ENCODE measurements at places on chromosomes 11 and 22. TPM values are rescaled to one million over a fixed set of nuclear protein-coding genes. Genes with fewer than 3 reads are reported as not detected.

The TUB gene
- total RNA-seq, result 10.0 TPM

The GDPD4 gene
- not detected for total RNA-seq

The APOBEC3A gene
- not detected for total RNA-seq

The ME3 gene
- not detected for total RNA-seq

The SYT8 gene
- not detected for total RNA-seq

DNA sequence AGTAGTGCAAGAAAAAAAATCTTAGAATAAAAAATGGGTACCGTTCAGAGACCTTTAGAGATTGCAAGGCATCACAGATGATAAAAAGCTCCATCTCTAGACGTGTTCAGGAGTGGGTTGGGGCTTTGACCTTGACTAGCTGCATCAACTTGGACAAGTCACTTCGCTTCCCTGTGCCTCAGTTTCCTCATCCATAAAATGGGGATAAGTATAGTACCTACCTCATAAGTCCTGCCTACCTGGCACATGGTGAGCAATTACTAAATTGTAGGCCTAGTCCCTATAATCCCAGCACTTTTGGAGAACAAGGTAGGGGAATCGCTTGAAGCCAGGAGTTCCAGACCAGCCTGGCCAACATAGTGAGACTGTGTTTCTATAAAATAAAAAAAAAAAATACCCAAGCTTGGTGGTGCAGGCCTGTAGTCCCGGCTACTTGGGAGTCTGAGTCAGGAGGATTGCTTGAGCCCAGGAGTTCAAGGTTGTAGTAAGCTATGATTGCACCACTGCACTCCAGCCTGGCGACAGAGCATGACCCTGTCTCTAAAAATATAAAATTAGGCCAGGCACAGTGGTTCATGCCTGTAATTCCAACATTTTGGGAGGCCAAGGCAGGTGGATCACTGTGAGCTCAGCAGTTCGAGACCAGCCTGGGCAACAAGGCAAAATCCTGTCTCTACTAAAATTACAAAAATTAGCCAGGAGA is 6.0 kb upstream of the F2 start:
- DNase-seq, result no peak

DNA sequence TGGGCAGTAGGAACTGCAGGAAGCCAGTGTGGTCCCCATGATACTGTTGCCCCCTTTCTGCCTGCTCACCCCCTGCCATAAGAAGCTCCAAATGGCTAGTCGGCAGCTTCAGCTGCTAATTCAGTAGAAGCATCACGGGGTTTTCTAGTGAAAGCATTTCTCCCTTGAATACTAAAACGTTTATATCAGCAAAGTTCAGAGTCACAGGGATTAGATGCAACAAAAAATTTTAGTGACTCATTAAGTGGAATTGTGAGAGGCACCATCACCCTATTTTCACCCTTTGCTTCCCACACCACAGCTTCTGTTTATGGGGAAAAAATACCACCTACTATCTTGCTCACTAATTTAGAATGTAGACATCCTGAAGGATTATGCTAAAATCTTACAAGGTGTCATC is 25.2 kb downstream of the RAB39A start:
- DNase-seq, result no peak

- peak; percentile 84 for DNase-seq
These were observed at the start of gene OR52N2 for GRCh38 chr11:5808500-5809121. TSS of gene OR52N2 (plus strand) at chr11:5808924. CDS start at chr11:5820336, 11,412 bp downstream.

- no peak for DNase-seq
These were observed 70.3 kb upstream of the BMAL1 start for GRCh38 chr11:13207270-13207664.

- DNase-seq, result peak; percentile 27
These were observed 38.7 kb downstream of the CYTH4 start for GRCh38 chr22:37320726-37321677.

GRCh38 chr11:121494355-121495099 is 41.8 kb upstream of the SORL1-AS1 start:
- DNase-seq, result no peak

DNA sequence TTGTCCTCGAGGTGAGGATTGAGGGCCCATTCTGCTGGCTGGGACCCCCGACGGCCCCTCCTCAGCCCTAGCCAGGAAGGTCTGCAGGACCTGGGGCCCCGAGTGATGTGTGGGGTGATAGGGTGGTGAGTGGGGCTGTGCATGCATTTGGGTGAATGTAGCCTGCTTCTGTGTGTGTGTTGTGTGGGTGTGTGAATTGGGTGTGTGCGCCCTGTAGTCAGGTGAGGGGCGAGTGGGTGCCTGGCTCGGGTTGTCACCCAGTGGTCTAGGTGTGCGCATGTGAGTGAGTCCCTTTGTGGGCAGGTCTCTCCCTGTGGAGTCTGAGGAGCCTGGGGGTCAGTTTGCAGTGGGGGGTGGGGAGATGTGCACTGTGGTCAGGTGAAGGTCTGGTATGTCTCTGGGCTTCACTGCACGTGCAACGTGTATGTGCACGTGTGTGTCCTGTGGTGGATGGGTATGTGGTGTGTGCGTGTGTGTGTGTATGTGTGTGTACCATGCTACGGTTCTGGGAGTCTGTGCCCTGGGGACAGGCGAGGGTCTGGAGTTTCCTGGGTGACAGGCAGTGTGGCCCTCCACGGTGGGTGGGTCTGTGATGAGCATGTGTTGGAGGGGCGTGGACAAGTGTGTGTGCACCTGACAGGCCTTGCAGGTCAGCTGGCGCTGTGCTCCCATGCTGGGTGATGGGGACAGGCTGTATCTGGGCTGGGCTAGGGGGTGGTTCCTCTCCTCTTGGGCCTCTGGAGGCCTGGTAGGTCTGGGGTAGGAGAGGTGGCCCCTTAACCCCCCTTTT is 1.0 kb downstream of the TMEM151A start:
- no peak for DNase-seq

GRCh38 chr11:83119216-83119615 is 37.7 kb upstream of the PCF11 start:
- DNase-seq, result no peak

DNA sequence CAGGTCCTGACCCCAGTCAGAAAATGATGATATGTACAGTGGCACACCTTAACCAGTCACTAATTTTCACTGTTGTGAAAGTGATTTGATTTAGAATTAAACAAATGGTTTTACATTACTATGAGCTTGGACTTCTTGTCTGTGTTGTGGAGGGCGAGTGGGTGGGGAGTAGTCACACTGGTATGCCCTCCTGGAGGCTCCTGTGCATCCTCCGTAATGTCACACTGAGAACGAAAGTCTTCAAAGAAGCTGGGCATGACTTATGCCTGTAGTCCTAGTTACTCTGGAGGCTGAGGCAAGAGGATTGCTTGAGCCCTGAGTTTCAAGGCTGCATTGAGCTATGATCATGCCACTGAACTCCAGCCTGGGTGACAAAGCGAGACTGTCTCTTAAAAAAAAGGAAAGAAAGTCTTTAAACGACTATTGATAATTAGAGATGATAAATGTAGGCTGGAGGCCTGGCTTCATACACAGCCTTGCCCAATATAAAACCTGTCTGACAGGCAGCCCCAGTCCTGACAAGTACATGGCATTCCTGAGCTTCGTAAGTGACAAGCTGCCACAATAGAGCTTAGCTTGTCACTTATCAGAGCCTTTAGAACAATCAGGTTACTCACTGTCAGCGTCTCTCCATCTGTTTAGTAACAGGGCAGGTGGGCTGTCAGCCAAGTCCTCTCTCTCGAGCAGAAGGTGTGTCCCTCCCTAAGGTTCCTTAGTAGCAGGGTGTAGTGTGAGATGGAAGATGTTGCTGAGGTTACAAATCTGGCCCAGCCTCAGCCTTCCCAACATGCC is 5.0 kb upstream of the LIMK2 start:
- DNase-seq, result no peak

DNA sequence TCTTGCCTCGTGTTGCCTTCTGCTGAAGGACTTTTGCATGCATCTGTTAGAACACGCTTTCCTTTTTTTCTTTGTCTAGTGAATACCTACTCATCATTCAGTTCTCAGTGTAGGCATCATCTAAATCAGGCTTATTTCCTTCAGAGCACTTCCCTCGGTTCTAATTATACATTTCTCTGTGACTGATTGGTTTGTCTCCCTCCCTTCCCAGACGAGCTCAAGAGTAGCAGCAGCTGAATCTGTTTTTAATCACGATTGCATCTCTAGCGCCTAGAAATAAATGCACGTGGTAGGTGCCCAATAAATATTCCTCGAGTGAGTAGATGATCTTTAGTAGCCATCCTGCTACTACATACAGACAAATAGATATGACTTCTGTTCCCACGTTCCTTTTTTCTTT is 6.3 kb downstream of the CEP164 start:
- DNase-seq, result no peak

DNA sequence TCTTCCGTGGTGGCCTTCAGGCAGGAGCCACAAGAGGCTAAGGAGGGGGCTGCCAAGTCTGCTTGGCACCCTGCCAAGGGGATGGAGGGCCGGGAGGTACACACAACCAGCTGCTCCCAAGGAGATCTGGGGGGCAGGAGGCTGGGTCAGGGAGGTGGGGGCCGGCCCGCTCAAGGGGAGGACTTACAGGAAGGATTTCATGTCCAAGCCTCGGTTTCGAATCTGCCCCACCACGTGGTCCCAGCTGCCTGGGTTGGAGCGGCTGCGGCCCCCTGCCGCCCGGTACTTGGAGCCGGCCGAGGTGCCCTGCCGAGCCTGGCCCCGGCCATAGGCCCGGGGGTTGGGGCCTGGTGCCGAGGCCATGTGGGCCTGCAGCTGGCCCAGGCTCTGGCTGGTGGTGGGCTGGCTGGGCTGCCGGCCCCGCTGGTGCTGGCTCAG is 33.5 kb downstream of the LRRC10B start:
- DNase-seq, result no peak

GRCh38 chr22:46900549-46900948 is 138.1 kb downstream of the TBC1D22A start:
- DNase-seq, result no peak

GRCh38 chr22:46240506-46240905 is 9.6 kb downstream of the CDPF1 start:
- no peak for DNase-seq
